Left colon (tissue), 2 donors: ENCODE measurements at places on chromosomes 5 and 9.

GRCh38 chr5:155936520-155937406 lies 390.2 kb upstream of the SGCD start:
- DNase-seq, result no peak

- no peak for DNase-seq
Measured at GRCh38 chr5:79811081-79811480, 121.4 kb downstream of the CMYA5 start.

- DNase-seq, result no peak
Measured at GRCh38 chr9:95017661-95018060, 291.2 kb downstream of the AOPEP start.

GRCh38 chr5:65776441-65777141 lies 54.6 kb downstream of the NLN start:
- DNase-seq, result no peak

DNA sequence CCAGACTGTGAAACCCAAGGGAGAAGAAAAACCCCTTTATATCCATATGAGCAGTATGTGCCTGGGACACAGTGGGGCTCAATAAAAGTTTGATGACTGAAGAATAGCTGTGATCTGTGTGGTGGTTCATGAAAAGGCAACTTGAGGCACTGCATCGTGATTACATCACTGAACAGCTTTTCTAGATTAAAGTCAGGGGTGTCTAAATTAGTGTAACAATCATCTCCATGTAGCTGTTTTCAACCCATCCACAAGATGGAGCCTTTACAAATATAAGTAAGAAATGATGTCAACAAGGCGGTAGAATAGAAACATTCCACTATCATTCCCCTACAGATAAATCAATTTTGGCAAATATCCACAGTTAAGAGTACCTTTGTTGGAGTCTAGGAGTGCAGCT lies 55.5 kb downstream of the PRRC1 start:
- no peak for DNase-seq

- DNase-seq, result no peak
Measured at GRCh38 chr9:98964201-98964600, 20.5 kb downstream of the COL15A1 start.

- DNase-seq, result no peak
Measured at GRCh38 chr9:69155341-69156030, 18.6 kb upstream of the TJP2 start.

GRCh38 chr5:56624751-56625150 lies 190.6 kb upstream of the MAP3K1 start:
- DNase-seq, result no peak

DNA sequence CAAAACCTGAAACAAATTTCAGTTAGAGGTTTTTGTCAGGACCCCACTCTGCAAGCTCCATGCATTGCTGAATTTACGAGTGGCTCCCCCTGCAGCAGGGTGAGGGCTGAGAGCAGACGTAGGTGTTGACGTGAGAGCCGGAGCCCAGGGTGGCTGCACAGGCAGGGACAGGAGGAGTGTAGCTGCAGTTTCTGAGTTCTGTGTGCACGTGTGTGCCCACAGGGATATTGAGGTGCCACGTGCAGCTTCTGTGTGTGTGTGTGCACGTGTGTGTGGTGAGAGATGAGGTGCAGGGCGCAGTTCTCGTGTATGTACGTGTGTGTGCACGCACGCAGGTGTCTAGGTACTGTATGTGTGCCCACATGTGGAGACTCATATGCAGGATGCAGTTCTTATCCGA lies 14.6 kb downstream of the PLEKHG4B start:
- DNase-seq, result no peak

- no peak for DNase-seq
Measured at GRCh38 chr5:170154297-170154696, 48.6 kb downstream of the FOXI1 start.

DNA sequence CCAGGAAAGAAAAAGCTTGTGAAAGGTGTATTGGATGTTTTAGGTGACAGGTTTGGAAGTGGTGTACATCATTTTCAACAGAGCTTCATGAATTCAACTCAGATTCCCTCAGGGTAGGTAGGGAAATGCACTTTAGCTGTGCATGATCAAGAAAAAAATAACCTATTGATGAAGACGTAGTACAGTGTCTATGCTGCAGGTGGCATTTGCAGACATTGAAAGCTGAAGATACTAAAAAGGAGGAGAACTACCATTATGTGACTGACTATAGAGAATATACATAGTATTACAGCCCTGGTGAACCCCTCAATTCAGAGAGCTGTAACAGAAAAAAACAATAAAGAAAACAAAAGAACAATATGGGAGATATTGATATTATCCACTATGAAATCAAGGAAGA lies 2344.7 kb upstream of the ACO1 start:
- no peak for DNase-seq

- DNase-seq, result no peak
Measured at GRCh38 chr5:96629774-96630173, 32.4 kb upstream of the CAST start.

DNA sequence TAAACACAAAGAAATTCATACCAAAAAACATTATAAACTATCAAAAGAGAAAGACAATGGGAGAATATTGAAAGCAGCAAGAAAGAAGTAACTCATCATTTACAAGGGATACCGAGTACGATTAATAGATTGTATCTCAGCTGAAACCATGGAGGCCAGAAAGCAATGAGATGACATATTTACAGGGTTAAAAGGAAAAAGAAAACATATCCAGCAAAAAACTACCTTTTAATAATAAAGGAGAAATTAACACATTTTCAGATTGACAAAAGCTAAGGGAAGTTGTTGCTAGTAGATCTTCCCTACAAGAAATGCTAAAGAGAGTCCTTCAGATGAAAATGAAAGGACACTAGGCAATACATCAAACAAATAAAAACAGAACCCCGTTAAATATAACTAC lies 364.8 kb upstream of the TNC start:
- no peak for DNase-seq

GRCh38 chr5:131943916-131944315 lies 1.5 kb downstream of the MEIKIN start:
- DNase-seq, result no peak

DNA sequence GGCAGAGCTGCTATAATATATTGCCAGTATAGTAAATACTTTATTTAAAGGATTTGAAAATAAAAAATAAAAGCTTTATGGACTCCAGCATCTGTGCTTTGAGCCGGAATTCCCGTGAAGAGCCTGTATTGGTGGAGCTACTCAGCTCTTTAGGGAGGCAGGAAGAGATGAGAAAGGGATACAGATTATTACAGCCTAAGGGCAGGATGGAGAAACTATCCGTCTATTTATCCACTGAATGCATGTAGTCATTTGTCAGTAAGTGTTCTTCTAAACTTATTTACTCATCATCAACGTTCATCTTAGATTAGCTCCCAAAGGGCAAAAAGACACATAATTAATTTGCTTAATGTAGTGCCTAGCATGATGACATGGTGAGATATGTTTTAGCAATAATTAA lies 48.4 kb downstream of the SLC1A1 start:
- no peak for DNase-seq

DNA sequence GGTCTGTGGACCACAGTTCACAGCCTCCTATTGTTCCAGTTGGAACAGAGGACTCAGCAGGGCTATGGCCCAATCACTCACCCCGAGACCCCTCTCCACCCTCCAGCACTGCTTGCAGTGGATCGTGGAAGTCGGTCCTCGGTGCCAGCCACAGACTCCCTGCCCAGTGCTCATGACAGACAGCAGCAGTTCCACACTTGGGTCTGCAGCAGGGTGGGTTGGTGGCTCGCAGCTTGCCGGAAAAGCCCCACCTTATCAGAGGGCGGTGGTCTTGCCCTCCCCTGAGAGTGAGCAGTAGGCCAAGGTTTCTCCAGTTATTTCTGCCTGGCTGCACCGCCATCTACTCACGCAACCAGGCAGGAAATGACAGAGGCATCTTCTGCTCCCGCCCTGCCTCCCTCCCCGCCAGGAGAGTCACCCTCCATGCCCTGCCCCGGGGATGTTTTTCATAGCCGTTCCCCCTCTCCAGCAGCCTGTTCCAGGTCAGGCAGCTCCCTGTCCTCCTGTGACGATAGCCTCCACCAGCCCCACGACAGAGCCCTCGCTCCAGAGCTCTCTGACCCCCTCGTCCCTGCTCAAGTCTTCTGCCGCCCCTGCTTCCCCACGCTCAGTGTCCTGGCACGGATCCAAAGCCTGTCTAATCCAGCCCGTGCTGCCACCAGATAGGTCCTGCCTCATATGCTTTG lies 34.5 kb downstream of the UNC5A start:
- no peak for DNase-seq

- no peak for DNase-seq
Measured at GRCh38 chr5:109325456-109325855, 84.3 kb downstream of the PJA2 start.

- no peak for DNase-seq
Measured at GRCh38 chr5:170154744-170155143, 49.0 kb downstream of the FOXI1 start.

GRCh38 chr5:14582797-14583137 lies 1.2 kb downstream of the OTULINL start:
- peak; percentile 22 for DNase-seq

GRCh38 chr9:27433631-27434325 lies 90.3 kb upstream of the IFNK start:
- DNase-seq, result no peak

- no peak for DNase-seq
Measured at GRCh38 chr9:91221332-91221731, 140.4 kb downstream of the AUH start.

DNA sequence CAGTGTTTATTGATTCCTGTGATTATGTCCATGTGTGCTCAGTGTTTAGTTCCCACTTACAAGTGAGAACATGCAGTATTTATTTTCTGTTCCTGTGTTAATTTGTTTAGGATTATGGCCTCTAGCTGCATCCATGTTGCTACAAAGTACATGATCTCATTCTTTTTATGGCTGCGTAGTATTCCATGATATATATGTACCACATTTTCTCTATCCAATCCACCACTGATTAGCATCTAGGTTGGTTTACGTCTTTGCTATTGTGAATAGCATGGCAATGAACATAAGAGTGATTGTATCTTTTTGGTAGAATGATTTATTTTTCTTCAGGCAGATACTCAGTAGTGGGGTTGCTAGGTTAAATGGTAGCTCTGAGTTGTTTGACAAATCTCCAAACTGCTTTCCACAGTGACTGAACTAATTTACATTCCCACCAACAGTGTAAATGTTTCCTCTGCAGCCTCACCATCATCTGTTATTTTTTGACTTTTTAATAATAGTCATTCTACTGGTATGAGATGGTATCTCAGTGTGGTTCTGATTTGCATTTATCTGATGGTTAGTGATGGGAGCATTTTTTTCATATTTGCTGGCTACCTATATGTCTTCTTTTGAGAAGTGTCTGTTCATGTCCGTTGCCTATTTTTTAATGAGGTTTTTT lies 47.5 kb upstream of the ELL2 start:
- no peak for DNase-seq
